ENCODE measurements at places on chromosomes 6 and 20.

GRCh38 chr6:57207872-57208271 is 14.2 kb downstream of the RAB23 start:
- no peak for DNase-seq

GRCh38 chr6:7691021-7691420 is 34.9 kb upstream of the BMP6 start:
- no peak for DNase-seq

- peak; percentile 13 for DNase-seq
Observed at GRCh38 chr6:113433335-113433991, 423.7 kb upstream of the MARCKS start.

- DNase-seq: no peak
Observed at GRCh38 chr20:41320976-41321375, 3.4 kb upstream of the ZHX3 start.

DNA sequence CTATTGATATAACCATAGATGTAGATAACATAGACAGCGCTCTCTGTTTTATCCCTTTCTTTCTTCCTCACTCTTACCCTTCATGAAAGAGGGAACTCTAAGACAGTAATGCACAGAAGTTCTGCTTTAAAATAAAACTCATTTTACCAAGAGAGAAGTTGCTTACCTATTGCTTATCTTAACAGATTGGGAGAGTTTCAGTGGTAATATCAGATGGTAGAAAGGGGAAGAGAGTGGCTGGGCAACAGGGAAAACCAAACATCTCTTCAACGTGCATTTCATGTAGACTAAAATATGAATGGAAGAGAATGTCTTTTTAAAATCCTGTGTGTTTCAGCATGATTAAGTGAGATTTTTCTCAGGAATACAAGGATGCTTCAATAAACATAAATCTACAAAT is 45.3 kb upstream of the SIRPG start:
- DNase-seq: no peak

DNA sequence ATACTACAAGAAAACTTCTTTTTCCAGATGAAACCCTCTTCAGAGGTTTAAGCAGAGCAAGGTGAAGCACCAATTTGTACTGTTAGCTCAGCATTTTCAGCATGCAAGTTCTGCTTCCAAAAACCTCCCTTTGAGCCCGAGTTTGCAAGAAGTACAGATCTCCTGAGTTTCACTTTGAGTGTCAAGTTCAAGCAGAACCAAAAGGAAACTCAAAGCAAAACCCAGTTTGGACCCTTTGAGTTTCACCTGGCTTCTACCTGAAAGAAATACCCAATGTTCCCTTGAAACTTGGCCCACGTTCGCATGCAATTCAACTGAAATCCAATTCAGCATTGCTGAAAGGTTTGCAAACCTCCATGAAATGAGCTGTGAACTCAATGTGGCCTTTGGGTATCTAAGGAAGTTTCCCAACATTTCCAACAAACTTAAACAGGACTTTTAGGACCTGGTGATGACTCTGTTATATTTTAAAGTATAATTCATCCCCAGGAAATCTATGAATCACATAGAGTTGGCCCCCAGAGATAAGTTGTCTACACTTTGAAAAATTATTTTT is 62.9 kb upstream of the HBS1L start:
- no peak for DNase-seq

DNA sequence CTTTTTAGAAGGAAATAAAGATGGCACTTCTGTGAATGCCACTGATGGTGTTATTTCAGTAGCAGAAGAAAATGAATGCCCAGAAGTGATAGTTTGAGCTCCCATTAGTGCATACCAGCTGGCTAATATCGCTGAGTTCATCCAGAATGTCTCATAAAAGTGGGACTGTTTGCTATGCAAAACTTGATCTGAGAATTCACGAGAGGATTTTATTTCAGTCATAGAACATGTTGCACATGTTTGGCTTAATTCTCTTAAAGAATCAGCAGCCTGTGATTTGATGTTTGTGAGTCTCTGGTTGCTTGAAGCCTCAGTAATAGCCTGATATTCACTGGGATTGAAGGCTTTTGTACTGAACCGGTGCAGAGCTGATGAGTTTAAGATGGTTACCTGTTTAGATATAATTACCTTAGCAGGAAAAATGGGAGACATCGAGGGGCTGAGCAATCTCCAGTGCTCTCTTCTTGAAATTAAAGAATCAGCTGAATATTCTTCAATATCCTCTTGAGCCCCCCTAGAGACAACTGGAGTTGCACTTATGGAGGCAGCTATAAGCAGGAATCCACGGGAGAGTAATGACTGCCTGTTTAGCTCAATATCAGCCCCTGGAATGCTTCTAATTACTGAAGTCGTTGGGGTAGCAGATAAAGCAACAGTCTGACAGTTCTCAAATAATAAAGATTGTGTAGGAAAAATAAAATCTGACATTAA is 955.5 kb downstream of the PHF3 start:
- no peak for DNase-seq

GRCh38 chr6:15247500-15248450 is 1.9 kb downstream of the JARID2 start:
- DNase-seq: peak; percentile 56

GRCh38 chr20:15767586-15767985 is 805.7 kb downstream of the KIF16B start:
- no peak for DNase-seq

GRCh38 chr20:7712661-7713060 is 227.6 kb downstream of the HAO1 start:
- DNase-seq: no peak

DNA sequence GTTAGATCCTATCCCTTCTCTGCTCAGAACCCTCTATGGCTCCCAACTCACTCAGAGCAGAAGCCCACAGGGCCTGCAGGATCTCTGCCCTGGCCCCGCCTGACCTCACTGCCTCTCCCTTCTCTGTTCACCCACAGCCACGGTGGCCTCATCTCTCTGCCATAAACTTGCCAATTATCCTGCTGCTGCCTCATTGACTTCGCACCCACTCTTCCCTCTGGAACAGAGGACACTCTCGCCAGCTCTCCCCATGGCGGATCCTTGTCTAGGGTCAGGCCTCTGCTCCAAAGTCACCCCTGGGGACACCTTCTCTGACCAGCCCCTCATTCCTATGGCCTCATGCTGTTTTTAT is 86.4 kb downstream of the CEBPB start:
- no peak for DNase-seq

DNA sequence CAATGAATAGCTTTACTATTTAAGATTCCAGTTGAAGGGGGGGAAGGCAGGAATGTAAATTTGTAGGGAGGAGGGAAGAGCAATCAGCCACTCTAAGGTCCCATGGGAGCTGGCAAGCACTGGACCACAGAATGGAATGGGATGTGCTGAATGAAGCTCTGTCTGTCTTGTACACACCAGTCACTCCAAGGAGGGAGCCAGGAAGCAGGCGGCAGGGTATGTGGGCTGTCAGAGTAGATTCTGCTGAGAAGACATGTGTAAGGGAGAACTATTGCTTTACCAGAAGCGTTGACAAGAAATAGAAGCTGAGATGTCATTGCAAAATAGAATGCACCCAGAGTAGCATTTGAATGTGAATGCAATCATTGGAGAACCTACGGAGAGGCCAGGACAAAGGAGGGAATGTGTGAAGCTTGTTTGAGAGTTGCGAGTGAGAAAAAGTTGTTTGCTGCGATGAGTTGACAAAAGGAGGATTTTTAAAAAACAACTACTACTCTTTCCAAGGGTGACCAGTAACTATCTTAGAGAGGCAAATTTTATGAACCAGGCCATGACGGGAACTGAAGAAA is 25.2 kb upstream of the PDE7B start:
- DNase-seq: no peak

- no peak for DNase-seq
Observed at GRCh38 chr20:13934992-13935894, 55.2 kb downstream of the SEL1L2 start.

DNA sequence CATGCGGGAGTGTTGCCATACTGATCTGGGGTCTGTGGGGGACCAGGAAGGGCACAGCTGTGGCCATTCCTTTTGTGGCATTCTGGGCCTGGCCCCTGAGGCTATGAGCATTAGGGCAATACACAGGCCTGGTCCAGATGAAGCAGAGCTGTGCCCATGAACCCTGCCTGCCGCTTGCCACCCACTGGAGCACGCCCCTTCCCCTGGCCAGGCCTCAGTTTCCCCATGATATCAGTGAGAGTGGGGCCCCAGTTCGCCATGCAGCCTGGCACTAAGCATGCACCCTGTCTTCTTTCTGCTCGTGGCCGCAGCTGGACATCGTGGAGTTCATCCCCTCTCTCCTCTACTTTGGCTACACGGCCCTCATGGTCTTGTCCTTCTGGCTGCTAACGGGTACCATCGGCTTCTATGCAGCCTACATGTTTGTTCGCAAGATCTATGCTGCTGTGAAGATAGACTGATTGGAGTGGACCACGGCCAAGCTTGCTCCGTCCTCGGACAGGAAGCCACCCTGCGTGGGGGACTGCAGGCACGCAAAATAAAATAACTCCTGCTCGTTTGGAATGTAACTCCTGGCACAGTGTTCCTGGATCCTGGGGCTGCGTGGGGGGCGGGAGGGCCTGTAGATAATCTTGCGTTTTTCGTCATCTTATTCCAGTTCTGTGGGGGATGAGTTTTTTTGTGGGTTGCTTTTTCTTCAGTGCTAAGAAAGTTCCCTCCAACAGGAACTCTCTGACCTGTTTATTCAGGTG is 42.4 kb downstream of the PLAGL2 start:
- DNase-seq: no peak

- DNase-seq: no peak
Observed at GRCh38 chr20:50305636-50306477, 115.2 kb downstream of the CEBPB start.

- no peak for DNase-seq
Observed at GRCh38 chr6:153862139-153862538, 176.9 kb upstream of the OPRM1 start.

DNA sequence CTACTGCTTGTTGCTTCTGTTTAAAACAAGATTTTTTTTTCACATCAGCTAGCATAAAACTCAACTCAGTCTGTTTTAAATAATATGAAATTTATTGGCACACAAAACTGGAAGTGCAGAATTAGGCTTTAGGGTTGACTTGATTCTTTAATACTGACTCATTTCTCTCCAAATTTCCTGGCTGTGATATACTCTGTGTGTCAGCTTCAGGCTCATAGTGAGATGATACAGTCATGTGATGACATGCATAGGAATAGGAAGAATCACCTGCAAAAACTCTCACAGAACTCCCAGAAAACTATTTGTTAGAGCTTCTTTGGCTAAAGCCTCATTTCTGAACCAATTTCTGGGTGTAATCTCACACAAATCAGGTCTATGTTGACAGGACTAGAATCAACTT is 1068.0 kb upstream of the EPHA7 start:
- DNase-seq: no peak

DNA sequence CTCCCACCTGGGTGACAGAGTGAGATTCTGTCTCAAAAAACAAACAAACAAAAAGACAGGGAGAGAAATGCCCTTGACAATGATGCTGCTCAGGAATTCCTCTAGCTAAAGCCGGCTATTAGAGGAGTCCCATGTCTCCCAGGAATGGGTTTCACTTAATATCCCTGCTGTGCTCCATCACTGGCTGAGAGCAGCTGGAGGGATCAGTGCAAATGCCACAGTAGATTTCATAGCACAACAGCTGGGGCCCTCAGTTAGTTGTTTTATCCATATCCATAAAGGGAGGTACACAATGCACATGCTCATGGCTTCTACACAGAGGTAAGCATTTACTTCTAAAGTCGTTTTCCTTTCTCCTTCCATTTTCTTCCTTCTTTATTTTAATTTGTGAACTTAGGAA is 742.0 kb upstream of the POU3F2 start:
- no peak for DNase-seq

- DNase-seq: no peak
Observed at GRCh38 chr20:32672982-32673851, 524 bp downstream of the C20orf203 start.

DNA sequence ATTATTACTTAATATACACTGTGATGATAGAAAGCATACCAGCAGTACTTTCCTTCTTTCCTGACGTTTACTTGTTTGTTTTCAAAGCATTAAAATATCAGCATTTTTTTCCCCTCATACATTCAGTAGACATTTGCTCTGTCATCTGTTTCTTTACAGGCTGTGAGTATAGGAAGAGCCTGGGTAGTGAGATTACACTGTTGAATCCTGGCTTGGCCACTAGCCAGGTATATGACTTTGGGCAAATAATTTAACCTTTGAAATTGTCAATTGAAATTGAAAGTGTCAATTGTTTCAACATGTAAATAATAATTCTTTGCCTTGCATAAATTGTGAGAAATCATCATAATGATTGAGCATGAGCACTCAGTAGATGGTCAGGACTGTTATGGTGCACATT is 336.2 kb downstream of the CDKAL1 start:
- no peak for DNase-seq

DNA sequence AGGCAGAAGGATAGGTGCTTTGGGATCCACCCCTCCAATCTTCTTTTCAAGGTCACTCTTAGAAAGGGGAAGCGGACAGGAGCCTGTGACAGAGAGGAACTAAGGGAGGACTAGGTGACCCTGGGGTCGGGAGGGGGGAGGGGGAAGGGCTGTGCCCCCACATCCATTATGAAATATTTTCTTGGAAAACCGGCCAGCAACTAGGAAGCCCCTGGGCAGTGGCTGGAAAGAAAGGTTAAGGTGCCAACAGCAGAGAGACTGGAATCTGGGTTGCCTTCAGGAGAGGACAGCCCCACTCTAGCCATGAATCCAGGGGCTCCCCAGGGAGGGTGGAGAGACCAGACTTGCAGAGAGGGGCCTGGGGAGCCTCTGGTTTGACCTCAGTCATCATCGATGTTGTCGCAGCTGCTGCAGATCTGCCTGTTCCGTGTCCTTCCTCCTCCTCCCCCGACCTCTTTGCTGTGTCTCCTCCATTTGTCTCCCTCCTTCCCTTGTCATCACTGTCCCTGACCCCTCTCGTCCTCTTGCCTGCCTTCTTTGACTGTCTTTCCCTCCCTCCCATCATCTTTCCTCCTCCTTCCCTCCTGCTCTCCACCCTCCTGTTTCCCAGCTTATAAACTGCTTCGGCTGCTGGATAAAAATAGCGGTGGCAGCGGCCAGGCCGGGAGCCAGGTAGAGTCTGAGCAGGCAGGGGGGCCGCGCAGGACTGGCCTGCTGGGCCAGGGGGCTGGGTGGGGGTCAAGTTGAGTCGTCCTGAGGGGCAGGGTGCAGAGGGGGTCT is 3.2 kb downstream of the SLC29A1 start:
- DNase-seq: no peak

- no peak for DNase-seq
Observed at GRCh38 chr20:22004946-22005345, 299.5 kb downstream of the PAX1 start.

GRCh38 chr6:20875369-20875963 is 341.2 kb downstream of the CDKAL1 start:
- DNase-seq: no peak

DNA sequence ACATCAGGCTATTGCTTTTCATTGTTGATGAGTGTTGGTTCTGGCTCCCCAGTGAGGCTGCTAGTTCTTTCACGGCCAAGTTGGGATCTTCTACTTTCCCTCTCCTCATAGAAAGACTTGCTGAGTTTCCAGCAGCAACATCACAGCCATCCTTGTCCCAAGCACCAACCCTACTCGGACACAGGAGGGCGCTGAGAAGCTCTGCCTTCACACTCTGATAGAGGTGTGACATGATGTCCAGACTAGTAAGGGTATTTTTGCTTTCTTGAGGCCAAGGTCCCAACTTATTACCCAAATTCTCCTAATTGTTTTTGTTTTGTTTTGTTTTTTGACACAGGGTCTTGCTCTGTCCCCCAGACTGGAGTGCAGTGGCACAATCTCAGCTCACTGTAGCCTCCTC is 3.0 kb upstream of the GCM1 start:
- no peak for DNase-seq

All from pons (tissue), 1 donor.